ENCODE measurements at places on chromosomes 16 and 17.

- no peak for DNase-seq
Observed at GRCh38 chr17:2924211-2924610, 128.0 kb downstream of the RAP1GAP2 start.

GRCh38 chr17:22270381-22270780 lies 578.1 kb downstream of the KCNJ18 start:
- DNase-seq: no peak

DNA sequence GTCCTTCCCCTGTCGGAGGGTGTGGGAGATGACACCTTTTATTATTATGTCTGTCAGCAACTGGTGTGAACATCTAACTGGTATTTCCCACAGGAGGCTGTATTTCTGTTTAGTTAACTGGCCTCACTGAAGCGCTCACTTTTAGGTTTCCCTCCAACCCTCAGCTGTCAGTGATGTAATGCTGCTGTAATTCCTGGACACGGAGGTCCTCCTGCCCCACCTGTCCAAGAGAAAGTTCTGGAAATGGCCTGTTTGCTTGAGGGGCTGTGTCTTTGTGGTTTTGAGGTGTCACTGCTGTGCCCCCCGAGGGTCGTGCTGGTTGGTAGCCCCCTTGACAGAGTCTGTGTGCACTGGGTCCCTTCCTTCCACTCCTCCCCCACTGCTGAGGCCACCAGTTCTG lies 11.5 kb downstream of the KCNJ12 start:
- DNase-seq: no peak

GRCh38 chr16:82682767-82683166 lies 56.0 kb downstream of the CDH13 start:
- DNase-seq: no peak

DNA sequence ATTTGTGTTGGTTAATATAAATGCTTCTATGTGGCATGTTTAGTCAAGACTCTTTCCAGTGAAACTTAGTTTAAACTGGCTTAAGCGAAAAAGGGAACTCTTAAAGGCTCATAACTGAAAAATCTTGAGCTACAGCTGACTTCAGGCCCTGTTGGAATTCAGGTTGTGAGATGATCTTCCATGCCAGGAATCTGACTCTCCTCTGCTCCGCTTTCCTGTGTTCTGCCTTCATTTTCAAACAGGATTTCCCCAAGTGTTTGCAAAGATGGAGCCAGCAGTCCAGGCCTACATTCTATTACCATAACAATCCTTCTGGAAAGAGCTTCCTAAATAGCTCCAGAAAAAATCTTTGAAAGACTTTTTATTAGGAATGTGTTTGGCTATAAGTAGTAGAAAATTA lies 134.9 kb downstream of the NLK start:
- DNase-seq: no peak

DNA sequence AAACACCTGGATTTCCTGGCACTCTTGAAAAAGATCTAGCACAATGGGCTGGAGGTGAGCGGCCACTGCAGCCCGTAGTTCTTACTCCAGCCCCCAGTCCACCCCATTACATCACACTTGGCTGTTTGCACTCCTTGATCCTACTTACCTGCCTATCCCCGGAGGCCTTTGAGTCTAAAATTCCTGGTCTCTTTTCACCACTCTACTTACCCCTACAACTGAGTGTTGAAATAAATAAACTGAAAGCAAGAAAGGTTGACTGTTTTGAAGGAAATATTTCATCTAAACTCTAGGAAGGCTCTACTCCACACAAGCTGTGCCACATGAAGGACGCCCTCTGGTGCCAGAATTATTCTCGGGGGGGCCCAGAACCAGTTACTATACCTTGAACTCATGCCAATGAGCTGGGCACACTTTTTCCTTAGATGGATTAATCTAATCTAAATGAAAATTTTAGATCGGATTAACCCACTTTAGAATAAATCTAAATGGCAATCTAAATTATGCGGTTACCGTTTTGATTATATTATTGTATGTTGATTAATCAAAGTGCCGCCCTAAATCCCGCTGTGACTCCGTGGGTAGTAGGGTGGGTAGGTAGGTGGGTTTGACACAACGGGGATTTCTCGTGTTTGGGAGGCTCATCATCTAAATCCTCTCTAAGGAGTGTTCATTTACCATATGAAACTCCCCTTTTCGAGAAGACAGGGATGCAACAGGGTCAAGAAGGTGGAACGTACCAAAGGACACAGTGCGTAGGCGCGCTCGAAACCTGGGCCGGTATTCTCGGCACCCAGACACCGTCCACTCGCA lies 651 bp upstream of the EIF1 start:
- peak; percentile 65 for DNase-seq

DNA sequence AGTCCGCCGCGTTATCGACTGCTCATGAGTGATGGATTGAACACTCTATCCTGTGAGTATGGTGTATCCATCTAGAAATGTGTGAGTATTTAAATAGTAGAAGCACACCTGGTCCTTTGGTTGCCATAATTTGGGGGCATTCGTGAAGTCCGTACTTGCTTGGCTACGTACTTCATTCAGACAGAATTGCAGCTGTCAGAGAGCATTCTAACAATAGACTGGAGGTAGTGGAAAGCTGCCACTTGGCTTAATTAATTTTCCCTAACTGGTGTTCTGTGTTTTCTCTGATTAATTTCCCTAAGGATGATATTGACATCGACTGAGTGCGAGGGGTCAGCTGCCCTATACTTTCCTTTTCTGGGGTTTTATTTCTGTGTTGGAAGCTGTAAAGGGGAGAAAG lies 14.1 kb downstream of the RPA1 start:
- no peak for DNase-seq

DNA sequence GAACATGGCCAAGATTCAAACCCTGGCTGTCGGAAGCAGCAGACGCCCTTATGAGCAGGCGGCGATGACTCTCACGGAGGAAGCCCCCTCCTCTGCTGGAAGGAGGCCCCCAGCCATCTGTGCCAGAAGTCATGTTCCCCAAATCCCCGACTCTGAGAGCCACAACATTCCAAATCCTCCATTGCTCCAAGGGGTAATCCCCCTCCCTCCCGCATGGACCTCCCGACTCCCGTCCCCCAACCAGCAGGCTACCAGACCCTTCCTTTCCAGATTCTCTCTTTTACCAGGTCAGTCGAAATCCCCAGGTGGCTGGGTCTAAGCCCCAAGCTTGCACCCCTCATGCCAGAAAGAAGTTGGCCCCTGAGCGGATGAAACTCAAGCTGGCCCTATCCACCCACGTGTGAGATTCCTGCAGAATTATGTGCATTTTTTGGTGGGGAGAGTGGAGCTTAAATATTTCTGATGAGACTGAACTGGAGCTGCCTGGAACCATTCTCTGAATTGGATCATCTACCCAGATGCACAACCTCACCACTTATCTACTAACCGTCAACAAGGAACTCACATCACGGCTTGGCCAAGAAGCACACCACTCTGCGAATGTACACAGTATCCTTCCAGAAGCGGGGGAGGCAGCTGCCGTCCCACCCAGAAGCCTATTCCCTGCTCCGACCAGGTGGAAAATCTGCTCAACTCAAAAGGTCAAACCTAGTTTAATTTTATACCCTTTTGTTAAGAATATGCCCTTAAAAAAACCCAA lies 283.5 kb downstream of the C16orf95 start:
- DNase-seq: no peak

DNA sequence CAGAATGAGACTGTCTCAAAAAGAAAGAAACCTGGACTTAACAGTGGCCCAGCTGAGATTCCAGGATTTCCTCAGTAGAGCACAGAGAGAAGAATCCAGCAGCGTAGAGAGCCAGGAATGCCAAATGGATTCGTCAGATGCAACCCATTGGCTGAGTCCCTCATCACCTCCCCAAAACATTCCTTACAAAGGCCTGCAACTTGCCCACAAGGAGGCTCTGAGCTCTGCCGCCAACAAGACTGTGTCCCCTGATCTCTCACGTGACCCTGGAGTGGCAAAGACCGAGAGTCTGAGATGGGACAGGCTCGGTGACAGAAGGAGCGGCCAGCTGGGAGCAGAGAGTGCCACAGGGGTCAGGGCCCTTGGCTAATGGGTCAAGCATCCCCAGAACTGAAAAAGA lies 6.9 kb upstream of the CHMP6 start:
- DNase-seq: no peak

DNA sequence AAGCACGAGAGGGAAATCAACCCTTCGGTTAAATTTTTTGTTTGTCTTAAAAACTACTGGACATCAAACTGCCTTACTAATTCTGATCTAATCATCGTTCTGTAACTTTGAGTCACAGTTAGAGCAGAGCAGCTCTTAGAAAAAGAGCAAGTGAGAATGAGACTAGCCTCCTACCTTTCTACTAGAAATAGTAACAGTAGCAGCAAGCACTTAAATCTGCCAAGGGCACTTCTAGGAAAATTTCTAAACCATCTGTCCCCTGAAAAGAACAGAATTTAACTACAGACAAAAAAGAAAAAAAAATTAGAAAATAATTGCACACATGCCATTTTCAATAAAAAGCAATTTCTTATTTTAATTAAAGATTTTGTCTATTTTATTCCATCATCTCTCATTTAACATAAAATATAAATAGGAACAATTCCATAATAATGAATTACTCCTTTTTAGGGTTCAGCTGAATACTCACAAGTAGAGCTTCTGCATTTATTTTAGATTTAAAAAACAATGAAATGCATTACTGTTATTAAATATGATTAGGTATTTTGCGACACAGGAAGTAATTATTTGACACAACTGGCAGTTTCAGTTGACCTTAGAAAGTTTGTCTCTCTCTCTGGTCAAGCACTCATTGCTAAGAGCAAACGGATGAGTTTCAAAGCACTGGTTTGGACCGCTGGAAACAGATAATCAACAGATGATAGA lies 250.8 kb upstream of the SOX9 start:
- no peak for DNase-seq

DNA sequence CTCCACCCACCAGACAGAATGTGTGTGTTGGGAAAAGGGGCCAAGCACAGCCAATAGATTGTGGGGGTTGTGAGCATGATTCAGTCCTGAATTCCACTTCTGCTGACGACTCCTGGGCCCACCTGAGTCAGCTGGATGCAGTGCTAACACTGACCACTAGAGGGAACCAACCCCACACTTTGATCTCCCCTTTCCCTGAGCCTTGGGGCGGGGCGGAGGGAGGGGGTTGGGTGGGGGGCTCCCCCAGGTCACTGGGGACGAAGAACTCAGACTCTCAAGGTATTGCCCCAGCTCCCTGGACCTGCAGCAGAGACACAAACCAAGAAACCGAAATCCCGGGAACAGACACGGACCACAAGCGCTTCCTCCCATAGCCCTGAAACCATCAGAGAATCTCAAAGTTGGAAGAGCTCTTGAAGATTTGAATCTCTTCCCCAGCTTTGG lies 621 bp upstream of the CSHL1 start:
- no peak for DNase-seq

DNA sequence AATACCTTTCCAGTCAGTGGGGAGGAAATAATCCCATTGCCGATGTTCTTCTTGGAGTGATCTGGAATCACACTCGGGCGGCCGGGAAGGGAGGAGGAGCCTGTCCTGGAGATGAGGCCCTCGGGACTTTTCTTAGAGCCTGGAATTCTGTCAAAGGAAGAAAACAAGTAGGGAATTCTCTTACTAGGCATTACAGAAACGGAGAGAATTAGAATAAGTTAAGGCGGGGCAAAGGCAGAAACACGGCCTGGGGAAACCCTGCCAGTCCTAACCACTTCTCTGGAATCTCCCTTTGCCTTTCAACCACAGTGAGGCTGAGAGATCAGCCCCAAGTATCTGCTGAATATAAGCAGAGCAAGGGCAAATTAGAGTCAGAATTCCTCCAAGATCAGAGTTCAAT lies 27.8 kb downstream of the USP36 start:
- no peak for DNase-seq

DNA sequence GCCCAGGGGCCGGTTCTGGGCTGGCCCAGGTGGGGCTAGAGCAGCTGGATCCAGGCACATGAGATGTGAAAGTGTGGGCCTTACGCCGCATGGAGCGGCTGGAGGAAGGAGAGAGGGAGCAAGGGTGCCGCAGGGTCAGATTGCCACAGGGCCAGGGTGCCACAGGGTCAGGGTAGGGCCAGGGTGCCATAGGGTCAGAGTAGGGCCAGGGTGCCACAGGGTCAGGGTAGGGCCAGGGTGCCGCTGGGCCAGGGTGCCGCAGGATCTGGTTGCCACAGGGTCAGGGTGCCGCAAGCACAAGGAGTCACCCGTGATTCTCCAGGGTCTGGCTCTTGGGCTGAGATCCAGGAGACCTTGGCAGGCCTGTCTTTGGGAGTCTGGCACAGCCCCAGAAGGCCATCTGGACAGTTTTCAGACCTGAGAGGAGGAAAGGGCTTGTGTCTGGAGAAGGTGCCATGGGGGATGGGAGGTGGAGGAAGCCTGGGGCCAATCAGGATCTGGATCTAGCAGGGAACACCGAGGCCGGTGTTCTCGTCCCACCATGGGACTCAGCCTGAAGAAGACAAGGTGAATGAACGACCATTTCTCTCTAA lies 13.1 kb upstream of the LASP1NB start:
- DNase-seq: no peak

DNA sequence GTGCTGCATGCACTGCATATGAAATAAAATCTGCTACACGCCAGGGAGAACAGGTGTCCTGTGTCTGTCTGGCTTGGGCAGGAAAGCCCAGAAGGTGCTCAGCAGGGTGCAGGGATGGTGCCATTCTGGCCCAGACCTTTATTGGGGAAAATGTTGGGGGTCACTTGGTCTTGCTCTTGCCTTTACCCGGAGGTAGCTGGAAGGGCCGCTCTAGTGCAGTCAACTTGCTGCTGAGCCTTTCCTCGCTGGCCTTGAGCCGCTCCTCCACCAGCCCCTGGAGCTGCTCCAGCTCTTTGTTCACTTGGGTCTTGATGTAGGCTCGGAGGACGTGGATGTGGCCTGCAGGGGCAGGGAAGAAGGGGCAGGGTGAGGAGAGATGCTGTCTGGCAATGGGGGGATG lies 4.5 kb downstream of the CFAP119 start:
- no peak for DNase-seq

DNA sequence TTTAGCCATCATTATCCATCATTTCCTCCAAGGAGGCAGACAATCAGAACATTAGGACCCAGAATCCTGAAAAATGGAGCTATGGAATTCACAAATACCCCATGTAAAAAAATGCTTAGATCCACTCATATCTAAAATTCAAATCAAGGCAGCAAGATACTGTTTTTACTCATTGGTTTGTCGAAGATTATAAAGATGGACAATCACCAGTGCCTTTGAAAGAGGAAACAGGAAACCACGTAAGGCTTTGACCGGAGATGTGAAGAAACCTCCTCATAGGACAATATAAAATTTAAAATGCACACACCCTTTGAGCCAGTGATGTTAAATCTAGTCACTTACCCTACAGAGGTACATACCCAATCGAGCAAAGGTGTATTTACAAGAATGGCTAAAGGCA lies 130.0 kb downstream of the XYLT1 start:
- DNase-seq: no peak
